ENCODE measurements at places on chromosomes 5 and 9.

GRCh38 chr9:127776195-127776923, 2.1 kb downstream of the SH2D3C start:
- DNase-seq = peak; percentile 62

DNA sequence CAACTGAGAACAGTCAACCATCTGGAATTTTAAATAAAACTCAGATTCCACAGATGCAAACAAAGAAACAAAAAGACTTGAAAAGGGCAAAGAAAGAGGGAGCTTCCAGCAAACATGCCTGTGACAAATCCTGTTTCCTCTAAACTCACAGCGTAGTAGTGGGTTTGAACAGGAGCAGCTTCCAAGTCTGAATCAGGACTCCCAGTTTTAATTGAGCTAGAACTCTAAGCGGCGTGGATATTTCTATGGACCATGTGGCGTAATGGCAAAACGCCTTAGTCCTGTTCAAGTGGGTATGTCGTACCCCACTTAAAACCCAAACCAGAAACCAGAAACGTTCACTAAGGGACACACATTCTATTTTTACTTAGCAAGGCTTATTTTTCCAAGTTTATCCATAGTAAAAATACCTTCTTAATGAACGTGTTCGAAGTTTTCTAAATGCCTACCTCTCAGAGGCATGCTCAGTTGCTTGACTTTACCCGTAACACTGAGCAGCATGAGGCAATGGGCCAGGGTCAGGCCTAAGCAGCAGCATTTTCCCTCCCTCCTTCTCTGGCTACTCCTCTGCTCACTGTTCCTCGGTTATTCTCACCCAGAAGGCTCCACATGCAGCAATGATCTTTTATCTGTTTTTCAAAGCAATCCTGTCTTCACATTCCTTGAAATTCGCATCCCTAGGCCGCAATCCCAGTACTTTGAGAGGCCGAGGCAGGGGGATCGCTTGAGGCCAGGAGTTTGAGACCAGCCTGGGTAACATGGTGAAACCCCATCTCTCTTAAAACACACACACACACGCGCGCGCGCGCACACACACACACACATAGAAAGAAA, 77.9 kb downstream of the FNBP1 start:
- DNase-seq = no peak

- DNase-seq = peak; percentile 72
Measured at GRCh38 chr5:69414885-69415583, at the start of gene MARVELD2. Gene MARVELD2, plus strand, starts transcription at chr5:69415116. Its CDS starts 4,270 bp downstream, at chr5:69419386.

- DNase-seq = no peak
Measured at GRCh38 chr5:4124221-4124970, 528.8 kb downstream of the IRX1 start.

- DNase-seq = peak; percentile 53
Measured at GRCh38 chr5:149423049-149423793, 44.1 kb upstream of the IL17B start.

Measured in Right ventricle myocardium superior (tissue), 1 donor.